ENCODE measurements at places on chromosomes 4 and X. TPM values are rescaled to one million over a fixed set of nuclear protein-coding genes. Genes with fewer than 3 reads are reported as not detected.

The CRMP1 gene
- 3.9 TPM for total RNA-seq

The F8A3 gene
- total RNA-seq = 1.0 TPM

The GALNTL6 gene
- total RNA-seq = 0.06 TPM

The SMR3B gene
- total RNA-seq = not detected

The TEX13C gene
- not detected for total RNA-seq

The MAGIX gene
- total RNA-seq = 3.0 TPM

The MID1 gene
- 39.0 TPM for total RNA-seq

The ZCCHC18 gene
- total RNA-seq = 0.17 TPM

The HERC6 gene
- total RNA-seq = 3.0 TPM

The SHROOM4 gene
- total RNA-seq = not detected

The ZCCHC12 gene
- total RNA-seq = 0.21 TPM

The CLIC2 gene
- total RNA-seq = not detected

The ESX1 gene
- not detected for total RNA-seq

The CXCR3 gene
- total RNA-seq = 0.10 TPM

The PPEF2 gene
- not detected for total RNA-seq

The BST1 gene
- total RNA-seq = 17.1 TPM

The NEIL3 gene
- total RNA-seq = 8.7 TPM

The PIN4 gene
- 36.8 TPM for total RNA-seq

The CLOCK gene
- total RNA-seq = 2.9 TPM

The CCDC149 gene
- 1.8 TPM for total RNA-seq

The ZMAT1 gene
- total RNA-seq = 0.05 TPM

The SPANXA1 gene
- not detected for total RNA-seq

The FAM184B gene
- 0.05 TPM for total RNA-seq

The ZXDB gene
- 8.1 TPM for total RNA-seq

The TRPC5OS gene
- total RNA-seq = not detected

The IL21 gene
- not detected for total RNA-seq

The VCX gene
- not detected for total RNA-seq

The SRPX gene
- total RNA-seq = 7.3 TPM

The MAGEC1 gene
- total RNA-seq = 0.09 TPM

The PABPC4L gene
- 0.03 TPM for total RNA-seq

The ANKRD50 gene
- 5.9 TPM for total RNA-seq

The ZNF157 gene
- not detected for total RNA-seq

The EDNRA gene
- 0.58 TPM for total RNA-seq

The UCP1 gene
- total RNA-seq = not detected

The SFRP2 gene
- total RNA-seq = not detected

The RAB39B gene
- total RNA-seq = 0.55 TPM

The HSPA4L gene
- 7.2 TPM for total RNA-seq

The STATH gene
- not detected for total RNA-seq

The SLBP gene
- 71.7 TPM for total RNA-seq

The AFP gene
- total RNA-seq = 2.5 TPM

The ANOS1 gene
- not detected for total RNA-seq

The MMRN1 gene
- not detected for total RNA-seq

The COX7B2 gene
- not detected for total RNA-seq

The TBC1D25 gene
- total RNA-seq = 10.0 TPM

The PGAM4 gene
- 0.46 TPM for total RNA-seq

The CNOT6L gene
- total RNA-seq = 9.8 TPM

The DSPP gene
- not detected for total RNA-seq

The FAM47E gene
- 0.32 TPM for total RNA-seq

The PDE6B gene
- not detected for total RNA-seq

The PNMA6A gene
- total RNA-seq = 4.5 TPM

The HSD17B13 gene
- total RNA-seq = 0.07 TPM

The GRIA3 gene
- total RNA-seq = not detected

The NLRP2B gene
- total RNA-seq = not detected

The RAP2C gene
- 28.1 TPM for total RNA-seq

The SPANXN4 gene
- total RNA-seq = not detected

All from A549 treated with GW870086 at 1 μM for 4 hours (cell line).